ENCODE measurements at places on chromosomes 13 and 19. TPM values are rescaled to one million over a fixed set of nuclear protein-coding genes. Genes with fewer than 3 reads are reported as not detected.
A peak's percentile ranks its signal among the peaks of the same experiment; 100 is the strongest.

DNA sequence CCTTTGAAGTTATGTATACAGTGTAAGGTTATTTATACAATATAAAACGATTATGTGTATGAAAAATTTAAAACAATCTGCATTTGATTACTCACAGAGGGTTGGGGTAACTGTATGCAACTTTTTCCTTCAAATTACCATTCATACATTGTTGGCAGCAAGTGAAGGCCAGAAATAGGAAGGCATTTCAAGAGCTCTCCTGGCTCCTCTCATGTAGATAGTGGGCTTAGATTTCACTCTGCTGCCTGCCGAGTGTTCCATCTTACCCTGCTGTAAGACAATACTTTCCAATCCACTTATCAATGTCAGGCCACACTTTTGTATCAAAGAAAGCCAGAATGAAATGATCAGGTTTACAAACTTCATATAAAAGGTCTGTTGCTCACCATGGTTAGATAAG lies 245.2 kb downstream of the DNAJC15 start:
- no peak for DNase-seq

DNA sequence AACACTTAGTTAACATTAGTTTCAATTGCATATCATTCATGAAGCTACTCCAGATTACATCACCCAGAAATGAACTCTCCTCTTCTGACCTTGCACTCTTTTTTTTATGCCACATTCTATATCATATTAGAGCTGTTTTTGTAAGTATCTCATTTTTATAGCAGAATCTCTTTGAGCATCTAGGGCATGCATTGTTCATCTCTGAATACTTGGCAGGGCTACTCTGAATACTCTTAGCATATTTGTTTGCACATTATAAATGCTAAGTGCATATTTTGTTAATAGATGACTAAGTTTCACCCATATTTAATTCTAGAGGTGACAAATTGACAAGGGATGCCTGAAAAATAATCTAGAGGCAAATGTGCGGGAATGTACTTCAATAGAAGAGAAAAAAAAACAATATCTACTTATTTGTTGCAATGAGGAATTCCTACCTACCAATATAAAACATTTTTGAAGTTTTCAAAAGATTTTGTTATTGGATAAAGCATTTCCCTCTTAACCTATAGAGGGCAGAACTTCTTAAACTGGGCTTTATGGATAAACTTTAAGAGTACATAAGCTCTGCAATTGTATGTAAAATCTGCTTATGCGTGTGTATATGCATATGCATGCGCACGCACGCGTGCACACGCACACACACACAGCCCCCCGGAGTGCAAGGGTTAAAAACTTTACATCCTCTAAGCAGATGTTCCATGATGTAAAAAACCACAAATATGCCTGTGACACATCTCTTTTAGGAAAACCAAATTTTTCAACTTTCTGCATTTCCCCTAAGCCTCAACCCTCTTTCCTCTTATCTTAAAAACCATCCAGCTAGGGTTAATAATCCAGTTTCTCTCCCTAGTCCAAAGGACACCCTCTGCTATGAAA lies 73.0 kb upstream of the OXGR1 start:
- DNase-seq, result no peak

- no peak for DNase-seq
These were observed 4.7 kb upstream of the GSK3A start for GRCh38 chr19:42246922-42247639.

DNA sequence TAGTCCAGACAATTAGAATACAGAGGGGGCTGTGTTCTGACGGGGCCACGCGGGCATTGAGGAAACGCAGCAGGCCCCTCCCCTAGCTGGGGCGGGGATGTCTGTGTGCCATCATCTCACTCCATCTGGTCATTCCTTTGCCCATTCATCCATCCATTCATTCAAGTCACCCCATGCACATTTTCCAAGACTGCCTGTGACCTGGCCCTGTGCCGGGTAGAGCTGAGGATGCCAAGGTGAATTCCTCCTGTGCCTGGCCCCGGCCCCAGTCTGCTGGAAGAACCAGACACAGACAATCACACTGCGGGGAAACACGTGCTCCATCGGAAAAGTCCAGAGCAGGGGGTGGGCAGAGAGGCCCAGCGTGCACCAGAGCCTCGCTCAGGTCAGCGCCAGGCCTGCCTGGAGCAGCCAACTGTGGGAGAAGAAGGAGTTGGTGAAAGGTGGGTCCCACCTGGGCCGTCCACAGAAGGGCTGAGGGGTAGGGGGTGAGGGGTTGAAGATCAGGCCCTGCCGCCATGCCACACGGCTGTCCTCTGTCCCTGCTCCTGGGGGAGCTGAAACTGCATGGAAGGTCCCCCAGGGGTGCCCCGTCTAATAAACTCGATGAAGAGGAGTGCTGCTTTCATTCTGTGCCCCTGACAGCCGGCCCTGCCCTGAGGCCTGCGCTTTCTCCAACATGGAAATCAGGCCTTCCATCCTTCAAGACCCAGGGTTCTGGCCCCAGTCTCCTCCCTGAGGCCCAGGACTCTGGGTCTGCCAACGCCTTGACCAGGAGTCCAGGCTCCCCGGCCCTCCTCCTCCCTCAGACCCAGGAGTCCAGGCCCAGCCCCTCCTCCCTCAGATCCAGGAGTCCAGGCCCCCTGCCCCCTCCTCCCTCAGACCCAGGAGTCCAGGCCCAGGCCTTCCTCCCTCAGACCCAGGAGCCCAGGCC lies 1.6 kb upstream of the CACNG6 start:
- no peak for DNase-seq

DNA sequence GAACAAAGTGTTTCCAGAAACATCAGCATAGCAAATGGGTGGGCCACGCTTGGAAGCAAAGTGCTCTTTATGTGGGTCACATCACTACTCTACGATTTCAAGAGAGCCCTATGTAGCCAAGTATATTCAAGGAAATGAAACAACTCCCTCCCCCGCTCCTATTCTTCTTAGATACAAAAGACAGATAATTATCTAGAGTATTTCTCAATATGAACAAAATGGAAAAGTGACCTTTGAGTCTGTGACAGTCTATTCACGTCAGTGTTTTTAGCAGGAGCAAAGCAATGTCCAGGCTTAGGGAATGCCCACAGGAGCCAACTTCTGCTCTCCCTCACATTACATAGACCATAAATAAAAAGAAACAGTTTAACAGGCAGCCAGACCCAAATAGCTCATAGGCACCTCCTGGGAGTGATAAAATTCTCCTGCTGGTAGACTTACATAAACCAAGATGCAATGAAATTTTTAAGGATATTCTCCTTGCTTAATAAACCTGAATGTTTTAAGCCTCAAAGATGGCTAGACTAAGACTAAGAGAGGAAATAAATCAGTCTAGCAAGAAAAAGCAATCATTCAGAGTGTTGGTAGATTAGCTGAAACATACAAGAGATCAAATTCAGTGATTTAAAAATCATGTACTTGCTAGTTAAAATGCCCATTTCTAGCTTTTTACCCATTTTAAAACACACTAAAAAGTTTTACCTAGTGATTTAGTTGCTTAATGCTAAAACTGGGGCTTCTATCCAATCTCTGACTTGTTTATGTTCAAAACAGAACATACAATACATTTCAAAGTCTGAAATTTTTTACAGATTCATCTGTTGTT lies 182.8 kb downstream of the RGCC start:
- no peak for DNase-seq

- DNase-seq, result no peak
These were observed 1.8 kb downstream of the MBNL2 start for GRCh38 chr13:97223711-97224541.

DNA sequence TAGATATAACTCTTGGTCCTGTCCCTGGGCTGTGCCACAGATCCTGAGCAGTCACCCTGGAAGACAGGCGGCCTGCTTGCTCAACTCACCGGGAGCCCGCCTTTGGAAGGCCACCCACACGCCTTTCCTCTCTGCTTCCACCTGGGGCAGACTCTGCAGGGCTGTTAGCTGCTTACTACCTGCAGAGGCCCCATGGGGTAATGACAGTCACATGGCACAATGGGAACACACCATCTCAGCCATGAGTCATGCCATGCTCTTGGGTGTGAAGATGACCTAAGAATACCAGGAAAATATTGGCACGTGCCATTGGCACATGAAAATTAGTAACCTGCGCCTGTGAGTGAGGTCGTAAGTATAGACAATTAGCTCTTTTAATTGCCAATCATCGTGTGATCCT lies 108.6 kb downstream of the COL4A2 start:
- no peak for DNase-seq

GRCh38 chr13:106651442-106651841 lies 83.5 kb upstream of the ARGLU1 start:
- DNase-seq, result no peak

- no peak for DNase-seq
These were observed 117.2 kb downstream of the MIPEP start for GRCh38 chr13:23771956-23772355.

GRCh38 chr19:28873301-28873700 lies 339.6 kb downstream of the UQCRFS1 start:
- DNase-seq, result no peak

DNA sequence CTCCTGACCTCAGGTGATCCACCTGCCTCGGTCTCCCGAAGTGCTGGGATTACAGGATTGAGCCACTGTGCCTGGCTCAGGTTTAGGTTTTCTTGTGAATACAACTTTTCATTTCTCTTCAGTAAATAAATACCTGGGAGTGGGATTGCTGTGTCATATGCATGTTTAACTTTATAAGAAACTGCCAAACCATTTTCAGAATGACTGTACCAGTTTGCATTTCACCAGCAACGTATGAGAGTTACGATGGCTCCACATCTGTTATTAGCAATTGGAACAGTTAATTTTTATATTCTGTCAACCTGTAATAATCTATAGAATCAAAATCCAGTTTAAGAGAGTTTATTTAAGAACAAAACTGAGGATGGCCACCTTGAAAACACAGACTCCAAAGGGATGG lies 52.2 kb downstream of the TEX26 start:
- DNase-seq, result no peak

- DNase-seq, result no peak
These were observed 21.1 kb upstream of the CFAP97D2 start for GRCh38 chr13:114157869-114158495.

GRCh38 chr19:45577111-45577905 lies 7.3 kb downstream of the OPA3 start:
- DNase-seq, result no peak

DNA sequence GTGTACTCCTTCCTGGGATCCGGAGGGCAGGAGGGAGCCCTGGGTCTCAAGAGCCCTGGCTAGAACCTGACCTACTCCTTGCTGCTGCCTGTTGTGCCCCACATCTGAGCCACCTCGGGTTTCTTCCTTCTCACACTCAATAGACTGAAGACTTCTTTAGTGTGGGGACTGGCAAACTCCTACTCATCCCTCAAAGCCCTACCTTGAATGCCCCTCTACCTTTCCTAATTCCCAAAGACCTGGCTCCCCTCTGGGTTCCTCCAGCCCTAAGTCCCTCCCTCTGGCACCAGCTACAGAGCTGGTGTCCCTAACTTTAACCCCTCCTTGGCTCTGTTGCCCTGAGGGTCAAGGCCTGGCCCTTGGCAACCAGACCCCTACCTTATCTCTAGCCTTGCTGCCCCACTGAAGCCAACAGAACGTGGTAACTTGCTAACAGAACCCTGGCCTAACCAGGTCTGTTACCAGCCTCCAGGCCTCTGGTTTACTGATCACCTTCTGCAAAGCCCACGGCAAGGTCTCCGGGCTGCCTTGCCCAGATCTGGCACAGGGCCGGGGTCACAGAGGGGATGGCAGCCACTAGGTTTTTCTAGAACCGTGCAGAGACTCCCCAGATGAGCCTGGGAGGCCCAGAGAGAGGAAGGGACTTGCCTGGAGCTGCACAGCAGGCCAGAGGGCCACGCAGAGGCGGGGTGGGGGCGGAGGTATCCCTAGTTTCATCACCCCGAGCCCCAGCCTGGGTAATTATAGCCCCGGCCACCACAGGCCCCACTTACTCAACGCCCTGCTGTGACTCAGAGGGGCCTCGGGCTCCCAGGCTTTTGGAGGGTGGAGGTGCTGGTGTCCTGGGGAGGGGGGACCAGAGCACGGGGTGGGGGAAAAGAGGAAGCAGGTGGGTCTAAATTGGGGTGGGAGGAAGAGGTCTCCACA lies 15.3 kb downstream of the ZBTB7A start:
- no peak for DNase-seq

- DNase-seq, result peak; percentile 42
These were observed 55.0 kb downstream of the ZIC5 start for GRCh38 chr13:99916366-99917103.

- no peak for DNase-seq
These were observed 66.0 kb downstream of the TEX26 start for GRCh38 chr13:30998136-30999088.

DNA sequence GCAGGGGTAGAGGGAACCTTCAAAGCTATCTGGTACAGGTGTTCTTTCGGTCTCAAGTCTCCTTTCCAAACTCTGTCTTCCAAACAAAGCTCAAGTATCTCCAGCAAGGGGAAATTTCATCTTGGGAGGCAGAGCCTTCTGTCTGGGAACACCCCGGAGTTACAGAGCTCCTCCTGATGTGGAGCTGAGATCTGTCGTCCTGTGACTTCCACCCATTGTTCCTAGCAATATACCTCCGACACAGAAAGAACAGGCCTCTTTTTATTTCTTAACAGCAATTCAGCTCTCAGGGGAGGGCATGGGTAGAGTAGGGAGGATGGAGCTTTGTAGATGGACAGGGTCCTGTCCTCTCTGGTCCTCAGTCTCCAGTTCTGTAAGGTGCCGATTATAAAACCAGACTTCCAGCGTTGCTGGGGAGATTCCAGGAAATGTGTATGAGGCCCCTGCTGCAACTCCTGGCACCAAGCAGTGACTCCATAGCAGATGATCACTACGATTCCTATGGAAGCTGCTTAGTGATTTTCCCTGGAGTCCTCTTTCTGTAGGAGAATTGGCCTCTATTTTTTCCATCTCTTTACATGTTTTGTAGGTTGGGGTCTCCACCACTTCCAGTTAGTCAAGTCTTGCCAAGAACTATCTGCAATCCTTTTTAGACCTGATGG lies 56.0 kb upstream of the ARGLU1 start:
- DNase-seq, result no peak

DNA sequence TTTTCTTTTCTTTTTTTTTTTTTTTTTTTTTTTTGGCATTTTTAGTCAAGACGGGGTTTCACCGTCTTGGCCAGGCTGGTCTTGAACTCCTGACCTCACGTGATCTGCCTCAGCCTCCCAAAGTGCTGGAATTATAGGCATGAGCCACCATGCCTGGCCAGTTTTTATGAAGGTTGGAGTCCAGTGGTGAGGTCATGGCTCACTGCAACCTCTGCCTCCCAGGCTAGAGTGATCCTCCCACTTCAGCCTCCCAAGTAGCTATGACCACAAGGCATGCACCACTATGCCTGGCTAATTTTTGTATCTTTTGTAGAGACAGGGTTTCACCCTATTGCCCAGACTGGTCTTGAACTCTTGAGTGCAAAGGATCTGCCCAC lies 4.2 kb downstream of the SNRPA start:
- no peak for DNase-seq

- DNase-seq, result no peak
These were observed 1.6 kb upstream of the APOC1 start for GRCh38 chr19:44912854-44913253.

FPR3 gene
- total RNA-seq, result not detected

CEACAM19 gene
- total RNA-seq, result 0.34 TPM

FFAR3 gene
- total RNA-seq, result not detected

GFY gene
- not detected for total RNA-seq

OR7D2 gene
- total RNA-seq, result not detected

SLC25A15 gene
- 13.5 TPM for total RNA-seq

SMAD9 gene
- not detected for total RNA-seq
